ENCODE measurements at places on chromosomes 3 and 15.

- DNase-seq = no peak
Measured at GRCh38 chr3:113927556-113927955, 20.3 kb upstream of the ZDHHC23 start.

GRCh38 chr3:154664714-154665113 is 234.7 kb upstream of the GPR149 start:
- DNase-seq = no peak

DNA sequence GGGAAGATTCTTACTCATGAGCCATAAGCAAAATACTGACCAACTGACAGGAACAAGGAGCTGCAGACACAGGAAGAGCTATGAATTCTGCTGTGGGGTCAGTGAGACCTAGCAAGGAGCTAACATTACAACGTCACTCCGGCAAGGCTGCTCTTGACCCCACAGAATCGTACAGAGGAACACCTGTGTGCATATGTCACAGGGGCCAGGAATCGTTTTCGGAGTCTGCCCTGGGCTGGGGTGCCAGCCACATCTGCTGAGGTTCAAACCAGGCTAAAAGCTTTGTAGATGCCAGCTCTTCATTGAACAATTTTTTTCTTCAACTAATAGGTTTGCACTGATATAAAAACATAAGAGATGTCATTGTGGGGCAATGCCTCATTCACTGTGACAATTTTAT is 82.6 kb downstream of the LRRK1 start:
- DNase-seq = no peak

GRCh38 chr3:105763659-105764036 is 105.2 kb downstream of the CBLB start:
- DNase-seq = no peak

DNA sequence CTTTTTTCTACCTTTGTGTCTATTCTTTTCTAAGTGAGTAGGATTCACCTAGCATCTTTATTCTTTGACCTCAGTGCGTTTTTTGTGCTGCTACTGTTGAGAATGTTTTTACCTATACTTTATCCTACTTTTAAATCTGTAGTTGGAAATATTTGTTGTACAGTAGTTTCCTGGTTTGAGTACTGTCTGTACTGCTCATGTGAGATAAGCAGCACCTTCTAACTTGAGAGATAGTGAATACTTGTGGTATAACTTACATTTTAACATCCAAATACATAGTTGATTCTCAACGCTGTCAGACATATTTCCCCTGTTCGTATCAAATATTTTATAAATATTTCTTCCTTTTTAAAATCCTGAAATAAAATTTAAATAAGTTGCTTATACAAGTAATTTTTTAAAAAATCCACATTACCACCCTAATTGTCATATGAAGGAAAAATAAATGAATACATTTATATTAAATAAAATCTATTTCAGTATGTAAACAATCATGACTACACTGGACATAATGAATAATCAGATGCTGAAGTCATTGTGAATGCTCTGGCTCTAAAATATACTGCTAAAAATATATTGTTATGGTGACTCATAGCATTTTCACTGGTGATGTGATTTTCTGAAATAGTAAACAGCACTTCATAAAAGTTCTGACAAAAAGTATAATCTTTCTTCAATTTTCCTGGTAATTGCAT is 17.4 kb downstream of the ATP11B start:
- no peak for DNase-seq

DNA sequence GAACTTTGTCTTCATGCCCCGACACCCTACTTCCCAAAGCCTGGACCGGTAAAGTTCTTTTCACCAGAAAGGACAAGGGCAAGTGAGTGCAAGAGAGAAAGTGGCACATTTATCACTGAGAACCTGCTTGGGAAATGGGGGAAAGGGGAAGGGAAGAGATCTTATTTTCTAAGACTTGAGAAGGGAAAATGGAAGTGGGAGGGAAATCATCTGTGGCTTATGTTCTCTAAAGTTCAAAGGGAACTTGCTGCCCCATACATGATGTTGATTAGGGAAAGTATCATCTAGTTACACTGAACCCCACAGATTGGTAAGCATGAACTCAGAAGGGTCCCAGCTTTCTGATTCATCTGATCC is 199.5 kb upstream of the LPP start:
- DNase-seq = no peak

DNA sequence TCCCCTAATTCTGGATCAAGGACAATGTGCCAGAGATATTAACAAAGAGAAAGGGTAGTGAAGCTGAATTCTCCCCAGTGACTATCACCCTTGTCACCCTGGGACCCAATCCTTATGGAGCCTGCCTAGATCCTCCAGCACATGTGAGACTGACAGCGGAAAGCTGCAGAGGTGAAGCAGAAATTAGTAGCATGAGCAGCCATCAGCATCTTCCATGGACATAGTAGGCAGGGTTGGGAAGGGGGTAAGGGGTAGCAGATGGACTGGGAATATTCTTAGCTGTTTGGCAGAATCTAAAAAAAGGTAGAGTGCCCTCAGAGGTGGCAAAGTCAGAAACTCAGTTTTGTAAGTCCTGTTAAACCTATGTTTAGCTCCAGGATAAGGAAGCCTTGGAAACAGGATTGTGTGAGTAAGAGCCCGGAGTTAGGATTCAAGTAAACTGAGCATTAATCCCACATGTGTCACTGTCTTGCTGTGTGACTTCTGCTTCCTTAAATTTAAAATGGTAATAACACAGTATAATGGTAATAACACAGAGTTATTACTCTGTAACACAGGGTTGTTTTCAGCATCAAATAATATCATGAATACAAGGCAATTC is 14.5 kb downstream of the GOLIM4 start:
- DNase-seq = no peak

DNA sequence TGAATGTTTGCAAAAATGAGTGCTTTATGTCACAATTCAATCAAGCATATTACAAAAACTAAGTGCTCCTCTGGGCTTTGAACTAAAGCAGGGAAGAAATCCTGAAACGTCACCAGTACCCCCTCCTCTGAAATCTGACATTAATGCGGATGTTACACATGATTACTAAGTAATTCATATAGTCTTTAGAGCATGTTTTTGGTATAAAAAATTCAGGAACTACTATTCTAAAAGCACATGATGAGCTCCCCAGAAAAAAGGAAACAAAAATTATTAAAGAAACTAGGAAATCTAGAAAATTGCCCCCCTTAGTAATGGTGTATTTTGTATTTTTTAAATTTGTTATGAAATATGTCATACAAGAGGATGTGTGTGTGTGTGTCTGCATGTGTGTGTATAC is 87.7 kb downstream of the MYO5A start:
- no peak for DNase-seq

DNA sequence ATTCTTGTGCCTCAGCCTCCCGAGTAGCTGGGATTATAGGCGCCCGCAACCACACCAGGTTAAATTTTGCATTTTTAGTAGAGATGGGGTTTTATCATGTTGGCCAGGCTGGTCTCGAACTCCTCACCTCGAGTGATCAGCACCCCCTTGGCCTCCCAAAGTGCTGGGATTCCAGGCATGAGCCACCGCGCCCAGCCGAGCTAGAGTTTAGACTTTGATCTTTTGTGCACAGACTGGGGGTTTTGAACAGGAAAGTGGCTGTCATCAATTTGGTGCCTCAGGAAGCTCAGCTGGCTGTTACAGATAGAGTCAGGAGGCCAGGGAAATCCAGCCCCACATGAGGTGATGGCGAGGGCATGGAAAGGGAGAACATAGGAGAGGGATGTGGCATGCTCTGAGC is 19.3 kb upstream of the IREB2 start:
- no peak for DNase-seq

- DNase-seq = no peak
Measured at GRCh38 chr3:18898911-18899310, 249.4 kb upstream of the KCNH8 start.

DNA sequence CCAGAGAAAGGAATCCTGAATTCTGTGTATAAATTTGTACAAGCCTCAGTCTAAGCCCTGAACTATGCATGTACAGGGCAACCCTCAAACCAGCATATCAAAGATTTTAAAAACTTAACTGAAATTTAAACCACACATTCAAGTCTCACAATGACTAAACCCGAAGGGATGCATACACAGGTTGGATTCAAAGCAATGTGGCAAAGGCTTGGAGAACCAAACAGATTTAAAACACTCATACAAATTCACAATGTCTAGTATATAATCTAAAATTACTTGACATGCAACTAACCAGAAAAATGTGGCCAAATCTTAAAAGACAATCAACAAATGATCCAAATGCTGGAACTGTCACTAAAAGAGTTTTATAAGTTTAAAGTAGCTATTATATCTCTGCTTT is 36.4 kb downstream of the CEP152 start:
- DNase-seq = no peak

- no peak for DNase-seq
Measured at GRCh38 chr3:182244222-182244971, 532.7 kb downstream of the SOX2 start.

Data from ureter (tissue), 1 donor.